ENCODE measurements at places on chromosomes 4 and X.

DNA sequence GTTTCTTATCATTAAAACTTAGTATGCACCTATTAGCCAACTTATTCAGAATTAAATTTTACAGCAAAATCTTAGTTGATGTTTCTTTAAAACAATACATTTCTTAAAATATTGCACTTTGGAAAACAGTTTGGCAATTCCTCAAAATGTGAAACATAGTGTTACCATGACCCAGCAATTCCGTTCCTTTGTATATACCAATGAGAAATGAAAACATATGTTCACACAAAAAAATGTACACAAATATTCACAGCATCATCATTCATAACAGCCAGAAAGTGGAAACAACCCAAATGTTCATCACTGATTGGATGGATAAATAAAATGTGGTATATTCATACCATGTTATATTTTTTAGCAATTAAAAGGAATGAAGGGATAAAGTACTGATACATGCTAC is 50.2 kb downstream of the WDR44 start:
- peak; percentile 1 for DNase-seq

DNA sequence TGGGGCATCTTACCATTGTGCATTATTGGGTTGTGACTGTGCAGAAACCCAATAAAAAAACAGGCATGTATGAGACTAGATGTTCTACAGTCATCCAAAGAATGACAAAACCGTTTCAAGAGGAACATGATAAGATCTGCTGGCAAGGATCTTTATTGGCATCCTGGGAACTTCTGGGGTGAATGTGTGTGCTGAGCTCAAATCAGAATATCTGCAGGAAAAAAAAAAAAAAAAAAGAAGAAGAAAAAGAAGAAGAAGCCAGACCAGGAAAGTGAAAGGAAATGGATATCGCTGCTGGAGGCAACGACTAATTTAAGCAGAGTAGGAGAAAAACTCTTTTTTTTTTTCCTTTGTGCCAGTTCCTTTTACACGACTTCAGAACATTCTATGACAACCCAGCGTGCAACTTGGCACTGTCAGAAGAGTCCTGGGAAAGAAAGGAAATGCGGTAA is 484.2 kb upstream of the BOD1L1 start:
- DNase-seq = peak; percentile 27

- no peak for DNase-seq
Observed at GRCh38 chr4:18975916-18976808, 954.6 kb upstream of the LCORL start.

DNA sequence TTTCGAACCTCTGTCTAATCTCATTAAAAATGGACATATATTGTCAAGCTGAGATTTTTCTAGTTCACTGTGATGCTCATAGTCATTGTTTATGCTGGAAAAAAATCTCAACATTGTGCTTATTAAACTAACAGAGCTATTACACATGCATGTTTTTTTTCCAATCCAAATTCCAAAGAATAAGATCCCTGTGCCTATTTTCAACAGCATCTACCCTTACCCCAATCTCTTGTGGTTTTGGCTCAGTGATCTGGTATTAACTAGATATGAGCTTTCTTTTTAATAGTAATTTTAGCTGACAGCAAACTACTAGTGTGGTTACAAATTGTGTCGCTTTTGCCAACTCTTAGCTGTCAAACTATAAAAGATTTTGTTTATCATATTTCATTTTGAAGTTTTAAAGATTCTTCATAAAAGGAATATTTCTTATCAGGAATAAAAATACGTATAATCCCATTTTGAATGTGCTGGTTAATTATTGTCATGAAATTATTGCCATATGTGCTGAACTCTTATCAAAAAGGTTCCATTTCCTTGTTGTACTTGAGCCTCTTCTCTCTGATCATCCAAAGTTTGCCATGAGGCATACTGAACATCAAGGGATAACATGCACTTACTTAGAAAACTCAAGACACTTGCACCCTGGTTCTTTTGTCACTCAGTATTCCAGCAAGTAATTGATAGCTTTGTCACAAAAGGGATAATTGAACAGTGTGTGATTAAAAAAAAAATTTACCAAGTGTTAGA is 241.2 kb downstream of the ARHGAP24 start:
- DNase-seq = peak; percentile 52

GRCh38 chr4:110475881-110476818 is at the start of gene ENPEP:
TSS of gene ENPEP (plus strand) at chr4:110476155. CDS start at chr4:110476415, 260 bp downstream.
- peak; percentile 48 for DNase-seq

DNA sequence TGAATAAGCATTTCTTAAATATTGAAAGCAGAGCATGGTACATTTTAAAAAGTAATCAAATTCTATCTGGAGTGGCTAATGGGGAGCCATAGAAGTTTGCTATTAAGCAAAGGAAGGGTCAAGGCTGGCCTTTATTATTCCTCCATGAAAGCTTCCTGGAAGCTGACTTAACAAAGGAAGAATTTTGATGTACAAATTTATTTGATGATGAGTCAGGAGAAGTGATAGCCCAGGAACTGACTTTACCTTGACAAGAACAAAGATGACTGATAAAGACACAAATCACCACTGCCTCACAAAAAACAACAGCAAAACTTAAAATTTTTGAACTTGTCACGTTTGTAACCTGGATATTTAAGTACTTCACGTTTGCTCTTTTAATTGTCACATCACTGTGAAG is 872.1 kb downstream of the PCDH7 start:
- no peak for DNase-seq
